Esophagus mucosa (tissue), 1 donor: ENCODE measurements at places on chromosomes 5 and 9. TPM values are rescaled to one million over a fixed set of nuclear protein-coding genes. Genes with fewer than 3 reads are reported as not detected.

GRCh38 chr5:133232011-133232410 is 180.2 kb downstream of the HSPA4 start:
- ATAC-seq, result peak; percentile 52

DNA sequence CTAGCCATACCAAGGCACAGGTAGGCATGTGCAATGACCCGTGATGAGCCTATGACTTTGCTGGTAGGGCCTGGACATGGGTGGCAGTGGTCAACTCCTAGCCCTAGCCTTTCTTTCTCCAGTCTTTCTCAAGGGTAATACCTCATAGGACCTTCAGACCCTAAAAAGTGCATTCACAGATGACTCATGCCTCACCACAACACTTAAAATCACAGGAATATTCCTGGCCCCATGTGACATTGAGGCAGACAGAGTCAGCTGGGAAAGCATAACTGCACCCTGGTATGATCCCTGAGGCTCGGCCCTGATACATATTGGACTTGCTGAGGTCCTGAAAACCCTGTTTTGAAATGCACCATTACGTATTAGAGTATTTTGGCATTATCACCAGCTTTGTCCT is 449.5 kb downstream of the HINT1 start:
- no peak for ATAC-seq

DNA sequence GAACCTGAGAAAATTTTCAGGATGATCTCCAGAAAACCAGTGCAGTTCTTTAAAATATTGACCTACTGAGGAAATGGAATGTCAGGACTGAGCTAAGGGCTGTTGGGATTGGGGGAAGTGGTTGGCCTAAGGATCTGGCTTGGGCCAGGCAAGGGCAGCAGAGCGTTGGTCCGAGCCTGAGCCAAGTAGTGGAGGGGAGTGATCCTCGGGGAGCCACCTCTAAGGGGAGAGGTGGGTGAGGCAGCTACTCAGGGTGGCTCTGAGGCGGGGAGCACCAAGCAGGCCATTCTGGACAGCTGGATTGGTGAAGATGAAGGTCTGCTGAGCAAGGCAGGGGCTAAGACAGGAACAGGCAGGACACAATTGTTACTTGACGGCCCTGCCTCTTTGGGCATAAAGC is 11.5 kb downstream of the CAMK4 start:
- no peak for ATAC-seq

Gene SLC34A3
- total RNA-seq, result 0.68 TPM
